ENCODE measurements at places on chromosomes 7 and 10.

- DNase-seq = no peak
Observed at GRCh38 chr7:158085741-158086695, 501.6 kb downstream of the PTPRN2 start.

GRCh38 chr10:69075431-69075830 is 12.5 kb upstream of the SRGN start:
- DNase-seq = no peak

GRCh38 chr7:74290981-74291441 is 1.8 kb downstream of the CLIP2 start:
- no peak for DNase-seq

GRCh38 chr7:42739638-42740037 is 172.2 kb downstream of the C7orf25 start:
- no peak for DNase-seq

GRCh38 chr10:131896403-131896802 is 4.4 kb upstream of the PPP2R2D start:
- DNase-seq = no peak

- DNase-seq = no peak
Observed at GRCh38 chr10:130767116-130767730, 544.3 kb downstream of the TCERG1L start.

DNA sequence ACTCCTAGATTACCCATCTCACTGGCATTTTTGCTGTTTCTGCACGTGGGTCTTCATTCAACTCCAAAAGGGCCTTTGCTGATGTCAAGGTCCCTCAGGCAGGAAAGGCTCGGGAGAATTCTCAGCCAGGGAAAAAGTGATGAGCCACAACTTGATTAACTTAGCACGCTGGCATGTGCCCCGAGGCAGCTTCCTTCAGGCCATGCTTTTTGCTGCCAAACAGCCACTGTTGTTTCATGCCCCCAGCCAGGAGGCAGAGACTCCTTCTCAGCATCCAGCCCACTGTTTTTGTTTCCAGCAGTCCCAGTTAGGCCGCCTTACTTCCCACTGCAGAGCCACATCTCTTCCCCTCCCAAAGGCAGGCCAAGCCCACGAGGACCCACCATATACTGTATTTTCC is 266.5 kb upstream of the YAE1 start:
- no peak for DNase-seq

DNA sequence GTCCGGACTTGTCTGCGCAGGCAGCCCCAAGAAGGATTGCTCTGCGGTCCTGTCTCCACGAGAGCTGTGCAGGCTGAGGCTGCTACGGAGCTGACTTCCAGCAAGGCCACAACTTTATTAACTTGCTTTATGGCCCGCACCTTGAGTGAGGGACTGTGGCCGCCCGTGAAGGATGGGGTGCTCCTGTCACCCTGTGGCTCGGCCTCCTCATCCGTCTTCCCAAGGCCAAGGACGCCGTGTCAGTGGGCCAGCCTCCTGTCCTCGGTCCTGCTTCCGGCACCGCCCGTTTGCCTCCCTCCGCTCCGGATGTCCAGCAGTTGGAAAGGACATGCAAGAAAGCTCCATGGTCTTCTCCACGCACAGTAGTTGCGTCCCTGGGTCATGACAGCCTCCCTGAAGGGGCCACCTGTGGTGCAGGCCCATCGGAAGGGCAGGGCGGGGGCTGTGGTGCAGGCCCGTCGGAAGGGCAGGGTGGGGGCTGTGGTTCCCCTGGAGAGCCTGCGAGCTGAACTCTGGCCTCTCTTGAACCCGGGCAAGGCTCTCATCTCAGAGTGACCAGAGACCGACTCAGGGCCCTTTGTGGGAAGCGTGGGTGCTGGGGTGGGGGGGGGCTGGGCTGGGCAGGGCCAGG is 87.1 kb downstream of the NKX6-2 start:
- no peak for DNase-seq

- no peak for DNase-seq
Observed at GRCh38 chr10:20608503-20608902, 288.6 kb downstream of the NEBL start.

- DNase-seq = no peak
Observed at GRCh38 chr7:26510231-26510957, 218.7 kb downstream of the SNX10 start.

GRCh38 chr7:77226357-77226839 is 26.8 kb upstream of the FGL2 start:
- no peak for DNase-seq

DNA sequence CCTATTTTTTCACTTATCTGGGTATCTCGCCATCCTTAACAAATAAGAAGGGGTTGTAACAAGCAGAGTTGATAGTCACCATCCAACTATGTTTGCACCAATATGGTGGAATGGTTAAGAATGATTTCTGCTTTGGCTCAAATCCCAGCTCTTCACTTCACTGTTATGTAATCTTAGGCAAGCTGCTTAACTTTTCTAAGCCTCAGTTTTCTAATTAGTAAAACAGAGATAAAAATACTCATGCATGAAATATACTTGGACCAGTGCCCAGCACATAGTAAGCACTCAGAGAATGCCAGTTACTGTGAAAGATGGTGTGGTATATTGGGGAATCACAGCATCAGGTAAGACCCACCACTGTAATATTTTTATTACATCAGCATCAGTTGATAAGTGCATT is 33.6 kb downstream of the ABCB1 start:
- DNase-seq = peak; percentile 76

DNA sequence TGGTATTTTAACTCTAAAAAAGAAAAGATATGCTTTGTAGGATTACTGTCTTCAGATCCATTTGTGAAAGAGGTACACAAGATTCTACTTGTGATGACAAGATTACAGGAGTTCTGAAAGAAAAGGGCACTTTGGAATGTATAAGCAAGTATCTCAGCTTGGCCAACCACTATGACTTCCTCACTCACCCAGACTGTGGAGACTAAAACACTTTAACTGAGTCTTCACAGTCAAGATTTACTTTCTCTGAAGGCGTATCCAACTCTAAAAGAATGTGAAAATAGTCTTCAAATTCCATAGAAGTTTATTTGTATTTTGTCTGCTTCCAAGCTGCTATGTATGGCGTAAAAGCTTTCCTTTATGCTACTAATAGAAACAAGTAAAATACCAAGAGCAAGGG is 76.1 kb upstream of the SRRM3 start:
- DNase-seq = no peak

GRCh38 chr10:132677473-132678227 is 108.3 kb downstream of the NKX6-2 start:
- DNase-seq = peak; percentile 83

GRCh38 chr7:11951909-11952308 is 119.9 kb upstream of the THSD7A start:
- DNase-seq = peak; percentile 6

DNA sequence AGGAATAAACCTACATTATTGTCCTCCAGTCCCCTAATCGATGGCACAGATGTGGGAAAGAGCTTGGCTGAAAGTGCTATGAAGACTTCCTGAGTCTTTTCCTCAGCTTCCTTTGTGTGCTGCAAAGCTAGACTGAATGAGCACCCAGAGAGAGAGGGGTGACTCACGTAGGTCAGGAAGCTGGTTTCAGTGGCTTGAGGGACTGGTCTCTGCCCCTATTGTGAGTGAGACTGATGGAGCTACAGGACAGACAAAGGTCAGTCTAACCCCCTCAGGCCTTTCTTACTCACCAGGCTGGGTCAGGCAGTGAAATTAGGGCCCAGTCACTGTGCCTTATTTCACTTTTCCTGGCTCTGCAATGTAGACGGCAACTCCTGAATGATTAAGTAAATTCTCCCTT is 171.1 kb upstream of the GRB10 start:
- DNase-seq = peak; percentile 87

GRCh38 chr10:1529806-1530413 is 207.4 kb downstream of the ADARB2 start:
- DNase-seq = no peak

DNA sequence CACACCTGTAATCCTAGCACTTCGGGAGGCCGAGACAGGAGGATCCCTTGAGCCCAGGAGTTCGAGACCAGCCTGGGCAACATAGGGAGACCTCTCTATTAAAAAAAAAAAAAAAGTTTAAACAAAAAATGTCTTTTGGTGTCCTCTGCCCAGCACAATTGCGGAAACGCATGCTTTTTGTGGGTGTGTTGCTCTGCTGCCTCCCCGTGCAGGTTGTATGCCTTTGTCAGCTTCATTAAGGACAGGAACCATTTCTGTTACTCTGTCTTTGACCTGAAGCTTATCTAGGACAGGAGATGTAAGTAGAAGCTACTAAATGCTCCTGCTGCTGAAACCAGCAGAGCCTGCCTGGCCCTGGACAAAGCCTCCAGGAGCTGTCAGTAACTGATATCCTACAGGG is 21.3 kb upstream of the ANKRD2 start:
- DNase-seq = no peak

- DNase-seq = no peak
Observed at GRCh38 chr7:159211540-159212182, 67.0 kb upstream of the VIPR2 start.

- DNase-seq = peak; percentile 78
Observed at GRCh38 chr7:18429547-18429946, 66.0 kb upstream of the HDAC9 start.

DNA sequence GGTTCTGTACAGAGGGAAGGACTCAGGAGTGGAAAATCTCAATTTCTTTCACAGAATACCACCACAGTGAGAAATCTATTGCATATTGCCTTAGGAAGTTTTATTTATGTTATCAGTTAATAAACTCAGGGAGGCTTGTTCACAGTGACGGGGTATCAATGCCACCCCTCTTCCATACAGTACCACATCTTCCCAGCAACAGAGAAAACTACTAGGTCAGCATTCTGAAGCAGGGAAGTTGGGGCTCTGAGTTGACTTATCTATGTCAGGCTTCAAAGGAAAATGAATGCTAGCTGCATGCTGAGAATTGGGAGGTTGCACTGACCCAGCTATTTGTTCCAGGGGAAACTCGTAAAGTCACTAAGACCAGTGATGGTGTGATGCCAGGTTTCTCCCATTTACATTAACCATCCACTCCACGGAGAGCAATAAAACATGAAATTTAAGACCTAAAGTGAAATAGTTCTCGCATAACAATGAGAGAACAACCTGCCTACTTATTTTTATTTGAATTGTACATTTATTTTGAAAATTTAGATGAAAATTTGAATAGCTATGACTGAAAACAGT is 266.7 kb downstream of the RNLS start:
- DNase-seq = peak; percentile 6

DNA sequence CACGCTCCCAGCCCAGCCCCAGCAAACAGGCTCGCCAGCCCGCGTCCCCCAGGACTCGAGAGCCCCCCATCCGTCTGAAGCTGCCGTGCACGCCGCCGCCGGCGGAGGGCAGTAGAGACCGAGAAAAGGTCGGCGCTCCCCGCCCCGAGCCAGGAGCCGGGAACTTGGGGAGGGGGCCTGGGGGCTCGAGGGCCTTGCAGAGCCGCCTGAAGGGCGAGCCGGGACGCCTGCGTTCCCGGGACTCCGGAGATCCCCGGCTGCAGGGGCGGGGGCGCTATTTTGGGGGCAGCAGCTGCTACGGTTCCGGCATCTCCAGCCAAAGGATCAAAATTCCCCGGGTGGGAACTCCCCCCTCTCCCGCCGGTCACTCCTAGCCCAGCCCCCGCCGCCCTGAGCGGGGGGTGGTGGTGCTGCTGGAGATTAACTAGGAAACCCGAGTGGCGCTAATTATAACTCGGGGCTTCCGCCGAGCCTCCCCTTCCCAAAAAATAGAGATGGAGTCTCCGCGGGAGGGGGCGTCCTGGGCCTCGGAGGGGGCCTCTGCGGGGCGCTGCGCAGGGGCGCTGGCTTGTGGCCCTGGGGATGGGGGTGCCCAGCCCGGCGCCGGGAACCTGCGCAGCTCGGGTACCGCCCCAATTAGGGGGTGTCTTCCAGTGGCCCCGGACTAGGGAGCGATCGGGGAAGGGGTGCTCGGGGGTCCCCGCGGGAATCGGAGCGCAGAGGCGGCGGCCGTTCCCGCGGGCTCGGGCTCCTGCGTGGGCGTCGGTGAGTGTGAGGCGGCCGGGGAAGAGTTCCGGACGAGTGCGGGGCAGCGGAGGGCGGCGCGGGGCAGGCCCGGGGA is 608 bp downstream of the ACHE start:
- no peak for DNase-seq

- DNase-seq = no peak
Observed at GRCh38 chr7:14375998-14376397, 386.5 kb upstream of the ETV1 start.

DNA sequence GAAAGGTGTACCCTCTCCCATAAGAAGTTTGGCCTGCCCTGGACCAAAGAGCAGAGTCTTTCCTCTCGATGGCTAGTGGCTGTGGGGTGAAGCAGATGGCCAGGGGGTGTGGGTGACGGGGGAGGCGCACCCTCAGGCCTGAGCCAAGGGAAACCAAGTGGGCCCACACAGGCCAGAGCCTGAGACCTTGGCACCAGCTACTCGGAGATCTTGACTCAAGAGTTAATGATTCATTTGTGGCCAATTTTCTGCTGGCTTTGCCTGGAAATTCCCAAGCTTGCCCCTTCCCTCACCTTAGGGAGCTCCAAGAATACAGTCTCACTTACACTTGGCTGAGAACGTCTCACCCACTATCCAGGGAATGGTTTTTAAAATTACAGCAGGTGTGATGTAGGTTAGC is 42.7 kb downstream of the ZMIZ1 start:
- peak; percentile 98 for DNase-seq

DNA sequence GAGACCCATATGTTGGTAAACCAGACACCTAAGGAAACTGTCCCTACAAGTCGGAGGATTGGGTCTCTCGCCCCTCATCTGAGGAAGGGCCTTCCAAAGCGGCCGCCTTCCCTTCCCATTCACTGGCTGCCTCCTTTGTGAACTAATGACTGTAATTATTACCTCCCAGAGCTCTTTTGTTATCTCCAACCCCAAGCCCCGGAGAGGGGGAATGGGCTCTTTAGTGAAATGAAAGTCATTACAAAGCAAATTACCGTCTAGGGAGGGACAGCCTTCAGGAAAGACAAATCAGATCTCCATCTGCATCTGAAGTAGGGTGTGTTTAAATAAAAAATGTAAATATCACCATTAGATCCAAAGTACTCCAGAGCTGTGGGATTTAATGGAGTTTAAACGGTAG is 2.6 kb upstream of the GAD2 start:
- DNase-seq = no peak

Measured in renal cortical epithelial cell (primary cell).